ENCODE measurements at places on chromosomes 4 and X.

- DNase-seq, result no peak
Observed at GRCh38 chr4:3225936-3226335, 23.0 kb upstream of the MSANTD1 start.

- peak; percentile 46 for DNase-seq
Observed at GRCh38 chrX:131741103-131741581, 197.3 kb downstream of the OR13H1 start.

DNA sequence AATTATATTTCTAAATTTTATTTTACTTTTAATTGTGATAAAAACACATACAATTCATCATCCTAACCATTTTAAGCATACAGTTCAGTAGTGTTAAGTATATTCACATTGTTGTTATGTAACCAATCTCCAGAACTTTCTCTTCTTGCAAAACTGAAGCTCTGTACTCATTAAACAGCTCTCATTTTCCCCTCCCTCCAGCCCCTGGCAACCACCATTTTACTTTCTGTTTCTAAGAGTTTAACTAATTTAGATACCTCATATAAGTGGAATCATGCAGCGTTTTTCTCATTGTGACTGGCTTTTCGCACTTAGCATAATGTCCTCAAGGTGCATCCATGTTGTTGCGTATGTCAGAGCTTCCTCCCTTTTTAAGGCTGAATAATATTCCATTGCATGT lies 46.7 kb upstream of the NDP start:
- no peak for DNase-seq

DNA sequence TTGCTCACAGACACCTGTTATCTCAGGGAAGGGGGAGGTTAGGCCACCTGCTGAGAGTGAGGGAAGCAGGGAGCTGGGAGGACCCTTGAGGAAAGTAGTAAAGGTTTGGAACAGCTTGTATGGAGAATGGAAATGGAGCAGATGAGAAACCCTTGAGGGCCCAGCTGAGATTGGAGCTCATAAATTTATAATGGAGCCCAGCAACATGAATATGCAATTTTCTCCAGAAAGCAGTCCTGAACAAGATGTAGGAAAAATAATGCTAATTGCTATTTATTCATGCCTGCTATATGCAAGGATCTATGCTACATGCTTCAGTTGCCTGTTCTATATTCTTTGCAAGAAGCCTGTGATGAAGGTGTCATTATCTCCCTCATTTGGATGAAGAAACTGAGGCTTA lies 67.5 kb upstream of the LEF1 start:
- DNase-seq, result no peak

GRCh38 chr4:5446595-5447226 lies 261.6 kb downstream of the EVC2 start:
- DNase-seq, result no peak

- DNase-seq, result no peak
Observed at GRCh38 chrX:101427954-101428353, 19.9 kb downstream of the HNRNPH2 start.

GRCh38 chr4:86014599-86014998 lies 345.3 kb downstream of the MAPK10 start:
- no peak for DNase-seq

GRCh38 chrX:100717363-100717762 lies 14.6 kb downstream of the SYTL4 start:
- DNase-seq, result no peak

DNA sequence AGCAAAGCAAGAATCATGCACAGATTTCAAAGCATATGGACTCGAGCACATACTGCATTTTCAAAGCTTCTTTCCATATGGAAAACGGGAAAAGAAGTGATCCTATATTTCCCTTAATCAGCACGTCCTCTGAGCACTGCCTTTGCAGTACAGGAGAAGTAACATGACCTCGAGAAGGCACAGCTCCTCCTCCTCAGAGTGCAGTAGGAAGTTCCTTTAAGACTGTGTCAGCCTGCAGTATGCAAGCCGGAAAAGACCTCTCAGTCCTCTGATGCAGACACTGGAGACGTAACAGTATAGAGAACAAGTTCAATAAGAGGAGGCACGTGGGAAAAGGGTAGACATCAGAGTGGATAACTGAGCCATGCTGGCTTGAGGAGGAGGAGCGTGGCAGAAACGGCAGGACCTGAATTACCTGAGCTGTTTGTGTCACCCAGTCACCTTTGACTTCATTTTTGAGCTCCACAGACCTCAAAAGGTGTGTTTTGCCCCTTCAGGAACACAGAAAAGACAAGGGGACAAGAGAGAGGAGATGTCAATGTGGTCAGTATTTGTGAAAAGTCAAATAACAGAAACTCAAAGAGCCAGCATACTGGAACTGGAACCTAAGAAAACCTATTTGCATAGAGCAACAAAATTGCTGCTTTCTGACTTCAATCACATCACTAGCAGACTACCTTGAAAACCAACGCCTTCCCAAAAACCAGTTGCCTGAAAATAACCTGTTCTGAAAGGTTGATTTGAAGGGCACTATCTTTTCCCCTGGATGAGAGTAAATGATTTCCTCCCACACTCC lies 20.8 kb downstream of the IRF2 start:
- peak; percentile 65 for DNase-seq

GRCh38 chrX:40406330-40406859 lies 174.4 kb upstream of the ATP6AP2 start:
- no peak for DNase-seq

GRCh38 chrX:154600759-154601374 lies 15.9 kb downstream of the CTAG1A start:
- no peak for DNase-seq

DNA sequence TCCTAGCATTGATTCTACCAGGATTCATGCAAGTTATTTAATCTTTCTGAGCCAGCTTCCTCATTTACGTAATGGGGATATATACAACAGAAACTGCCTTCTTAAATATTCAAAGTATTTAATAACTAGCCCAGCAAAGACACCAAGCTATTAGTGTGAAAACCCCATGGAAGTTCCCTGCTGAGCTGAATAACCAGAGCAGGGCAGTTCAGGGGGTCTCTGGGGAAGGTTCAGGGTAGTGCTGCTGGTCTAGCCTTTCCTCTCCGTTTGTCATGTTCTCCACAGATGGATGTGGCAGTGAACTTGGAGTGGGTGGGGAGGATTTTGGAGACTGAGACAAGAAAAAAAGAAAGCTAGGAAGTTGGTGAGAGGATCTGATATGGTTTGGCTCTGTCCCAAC lies 240.8 kb upstream of the TAPT1 start:
- no peak for DNase-seq

DNA sequence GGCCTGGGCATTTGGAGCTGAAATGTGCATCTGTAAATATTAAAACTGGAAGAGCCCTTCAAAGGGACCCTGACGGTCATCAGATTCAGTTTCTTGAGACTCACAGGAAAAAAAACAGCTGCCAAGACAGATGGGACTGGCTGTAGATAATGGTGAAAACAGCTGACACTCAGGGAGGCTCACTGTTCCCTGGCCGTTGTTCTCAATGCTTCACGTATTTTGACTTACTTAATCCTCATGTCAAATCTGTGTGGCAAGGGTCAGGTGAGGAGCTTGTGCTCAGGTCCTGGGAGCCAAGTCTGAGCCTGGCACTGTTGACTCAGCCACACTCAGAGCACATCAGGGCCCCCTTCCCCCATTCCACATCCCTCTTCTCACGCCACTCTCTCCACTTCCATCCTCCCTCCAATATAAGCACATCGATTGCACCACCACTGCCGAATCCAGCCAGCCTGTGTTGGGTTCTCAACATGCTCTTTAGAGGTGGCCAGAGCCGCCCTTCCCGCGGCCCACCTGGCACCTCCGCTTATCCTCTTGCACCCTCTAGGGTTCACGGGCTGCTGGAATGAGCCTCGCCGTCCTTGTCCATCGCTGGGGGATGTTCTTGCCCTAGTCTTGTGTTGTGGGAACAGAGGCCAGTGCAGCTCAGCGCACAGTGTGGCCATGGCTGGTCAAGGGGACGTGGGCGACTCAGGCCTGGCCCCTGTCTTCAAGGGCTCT lies 40.1 kb downstream of the EVC start:
- no peak for DNase-seq

GRCh38 chrX:20974326-20974725 lies 399.9 kb upstream of the CNKSR2 start:
- DNase-seq, result no peak

GRCh38 chr4:39452153-39452859 lies 6.4 kb downstream of the RPL9 start:
- DNase-seq, result no peak

GRCh38 chr4:83552924-83553323 lies 17.0 kb downstream of the GPAT3 start:
- DNase-seq, result peak; percentile 76

GRCh38 chr4:171334549-171334948 lies 478.7 kb upstream of the GALNTL6 start:
- DNase-seq, result no peak

DNA sequence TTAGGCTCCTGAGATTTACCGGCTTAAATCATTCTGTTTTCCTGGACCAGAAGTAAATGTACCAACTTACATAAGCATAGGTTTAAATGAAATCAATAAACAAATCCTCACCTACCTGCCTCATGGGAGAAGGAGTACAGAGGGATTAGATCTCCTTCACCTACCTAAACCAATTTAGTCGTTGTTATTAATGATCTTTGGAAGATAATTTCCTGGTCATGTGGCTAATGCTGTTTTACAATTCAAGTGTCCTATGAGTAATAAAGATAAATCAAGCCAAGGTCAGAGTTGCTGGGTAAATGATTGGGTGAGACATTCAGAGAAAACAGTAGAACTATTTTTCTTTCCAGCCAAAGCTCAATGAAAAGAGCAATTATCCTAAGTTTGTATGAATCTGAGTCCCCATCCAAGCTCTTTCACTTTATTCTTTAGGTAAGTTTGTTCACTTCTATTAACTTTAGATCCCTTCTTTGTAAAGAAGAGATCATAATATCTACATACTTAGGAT lies 423.0 kb upstream of the FAM241A start:
- DNase-seq, result no peak

DNA sequence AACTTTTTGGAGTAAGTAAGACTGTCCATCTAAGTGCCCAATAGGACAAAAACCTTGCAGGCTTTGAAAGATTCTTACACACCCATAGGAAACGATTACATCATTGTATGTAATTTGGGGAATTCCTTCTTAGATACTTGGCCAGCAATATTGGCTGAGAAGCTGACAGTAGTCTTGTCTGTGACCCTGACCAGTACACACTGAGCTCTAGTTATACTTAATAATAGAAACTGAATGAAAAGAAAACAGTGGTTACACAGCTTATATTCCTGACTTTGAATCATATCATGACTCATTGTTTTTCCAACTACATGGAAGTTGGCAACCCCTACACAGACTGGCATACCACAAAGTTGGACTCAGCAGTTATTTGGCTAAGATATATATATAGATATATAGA lies 7.1 kb upstream of the TLR2 start:
- peak; percentile 79 for DNase-seq

- DNase-seq, result peak; percentile 36
Observed at GRCh38 chrX:150486011-150486410, 82.4 kb upstream of the MTM1 start.

DNA sequence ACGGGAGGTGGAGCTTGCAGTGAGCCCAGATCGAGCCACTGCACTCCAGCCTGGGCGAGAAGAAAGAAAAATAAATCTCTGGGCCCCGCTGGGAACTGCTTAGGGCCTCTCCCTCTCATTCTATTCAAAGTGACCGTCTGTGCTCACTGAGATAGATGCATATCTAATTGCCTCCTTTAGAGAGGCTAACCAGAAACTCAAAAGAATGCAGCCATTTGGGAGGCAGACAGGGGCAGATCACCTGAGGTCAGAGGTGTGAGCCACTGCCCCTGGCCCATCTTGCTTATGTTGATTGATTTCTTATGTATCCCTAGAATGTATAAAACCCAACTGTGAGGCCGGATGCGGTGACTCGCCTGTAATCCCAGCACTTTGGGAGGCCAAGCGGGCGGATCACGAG lies 6.2 kb upstream of the CSF2RA start:
- DNase-seq, result no peak

DNA sequence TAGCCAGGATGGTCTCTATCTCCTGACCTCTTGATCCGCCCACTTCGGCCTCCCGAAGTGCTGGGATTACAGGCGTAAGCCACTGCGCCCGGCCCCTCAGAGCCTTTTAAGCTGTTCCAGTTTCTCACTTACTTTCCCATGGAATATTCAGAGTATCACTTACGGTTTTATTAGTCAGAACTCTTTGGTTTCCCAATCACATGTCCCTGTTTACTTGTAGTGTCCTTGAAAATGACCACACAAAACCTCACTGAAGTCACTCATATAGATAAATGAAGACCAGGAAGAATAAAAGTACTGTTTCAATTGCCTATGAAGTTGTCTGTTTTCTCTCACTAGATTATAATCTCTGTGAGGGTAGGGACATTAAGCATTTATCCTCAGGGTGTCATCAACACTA lies 217.2 kb upstream of the HCCS start:
- no peak for DNase-seq

- DNase-seq, result no peak
Observed at GRCh38 chrX:43530837-43531236, 125.3 kb upstream of the MAOA start.

- no peak for DNase-seq
Observed at GRCh38 chrX:121336831-121337421, 289.5 kb downstream of the GLUD2 start.

- no peak for DNase-seq
Observed at GRCh38 chr4:94517492-94517891, 65.8 kb downstream of the PDLIM5 start.

DNA sequence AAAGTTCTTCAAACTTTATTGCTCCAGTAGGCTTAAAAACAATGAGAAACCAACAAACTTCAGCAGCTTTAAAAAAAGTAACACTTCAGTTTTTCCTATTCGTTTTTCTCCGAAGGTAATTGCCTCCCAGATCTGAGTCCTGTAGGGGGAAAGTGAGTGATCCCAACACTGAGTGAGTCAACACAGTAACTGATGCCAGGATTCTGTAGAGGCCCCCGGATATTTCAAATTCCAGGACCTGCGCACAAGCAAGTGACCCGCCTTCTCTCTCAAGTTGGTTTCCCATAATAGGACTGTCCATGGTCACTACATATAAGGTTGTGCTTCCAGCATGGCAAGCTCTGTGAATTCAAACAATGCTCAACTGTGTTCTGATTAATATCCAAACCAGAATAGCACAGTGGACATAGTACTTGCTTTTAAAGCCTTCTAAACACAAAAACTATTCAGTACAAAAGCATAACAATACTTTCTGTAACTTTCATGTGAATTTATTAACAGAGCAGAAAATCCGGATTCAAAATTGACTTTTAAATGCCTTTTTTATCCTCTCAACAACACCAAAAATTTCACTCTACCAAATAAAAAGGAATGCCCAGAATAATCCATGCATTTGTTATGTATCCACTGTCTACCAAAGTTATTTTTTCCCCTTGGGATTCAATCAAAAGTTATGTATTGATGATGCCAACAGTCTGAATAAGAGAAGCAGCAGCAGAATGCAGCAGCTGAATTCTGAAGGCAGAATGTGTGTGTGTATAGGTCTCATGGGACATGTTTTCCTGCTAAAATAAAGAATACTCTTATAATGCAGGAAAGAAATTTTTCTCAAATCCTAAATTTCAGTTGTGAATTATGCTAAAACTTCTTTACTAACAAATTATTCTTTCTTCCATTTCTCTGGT lies at the start of gene DMD:
DMD (minus strand) TSS at position 194 of the 905 bp plus-strand sequence. CDS start 237 bp downstream, outside the sequence.
- peak; percentile 29 for DNase-seq

- DNase-seq, result no peak
Observed at GRCh38 chrX:40085714-40086113, 12.0 kb downstream of the BCOR start.

- no peak for DNase-seq
Observed at GRCh38 chr4:185276036-185276435, 66.6 kb downstream of the SNX25 start.

GRCh38 chrX:41512394-41512793 lies 65.3 kb downstream of the NYX start:
- DNase-seq, result no peak

Measured in stromal cell of bone marrow (primary cell).